ENCODE measurements at places on chromosomes 2 and 18. TPM values are rescaled to one million over a fixed set of nuclear protein-coding genes. Genes with fewer than 3 reads are reported as not detected.

DNA sequence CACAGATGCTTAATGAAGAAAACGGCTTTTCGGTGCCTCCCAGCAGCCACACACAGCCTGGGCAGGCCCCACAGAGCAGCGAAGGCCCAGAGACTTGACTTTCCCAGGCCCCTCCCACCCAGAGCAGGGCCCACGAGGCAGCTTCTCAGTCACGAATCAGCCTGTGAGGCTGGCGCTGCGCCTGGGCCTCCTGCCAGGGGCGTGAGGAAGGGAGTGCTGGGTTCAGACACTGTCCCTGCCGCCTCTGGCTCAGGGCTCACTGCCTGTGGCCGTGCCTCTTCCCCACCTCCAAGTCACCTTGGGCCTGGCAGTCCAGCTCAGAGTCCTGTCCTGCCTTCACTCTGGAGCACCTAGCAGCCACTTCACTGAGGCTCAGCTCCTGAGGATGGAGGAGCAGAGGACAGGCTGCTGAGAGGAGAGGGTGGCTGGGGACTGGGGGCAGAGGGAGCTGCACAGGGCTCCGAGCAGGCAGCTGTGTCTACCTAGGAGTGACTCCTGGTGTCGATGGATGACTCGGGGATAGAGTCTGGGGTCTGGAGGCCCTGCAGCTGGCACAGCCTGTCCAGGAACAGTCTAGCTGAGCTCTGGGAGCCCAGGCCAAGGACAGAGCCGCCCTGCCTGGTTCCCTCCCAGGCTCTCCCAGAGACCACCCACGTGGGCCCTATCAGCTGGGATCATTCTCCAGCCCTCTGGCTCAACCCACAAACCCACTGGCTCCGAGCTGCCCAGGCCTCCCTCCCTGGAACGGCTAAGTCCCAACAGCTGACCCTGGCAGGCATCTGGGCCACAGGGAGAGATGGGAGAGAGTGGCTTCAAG lies 36.4 kb upstream of the FOSL2 start:
- no peaks in the 10 kb centered on the region for H3K27me3 ChIP-seq
- peak overlapping the region; percentile 76 for H3K27ac ChIP-seq
- H3K4me1 ChIP-seq: peaks cover 14% of the 10 kb centered on the region
- DNase-seq: peak; percentile 90

- H3K36me3 ChIP-seq: no peaks in the 10 kb centered on the region
- no peaks in the 10 kb centered on the region for H3K4me1 ChIP-seq
- DNase-seq: no peak
- H3K27me3 ChIP-seq: no peaks in the 10 kb centered on the region
- no peak overlapping the region for H3K4me3 ChIP-seq
These were observed 13.6 kb downstream of the MRO start for GRCh38 chr18:50806208-50806616.

DNA sequence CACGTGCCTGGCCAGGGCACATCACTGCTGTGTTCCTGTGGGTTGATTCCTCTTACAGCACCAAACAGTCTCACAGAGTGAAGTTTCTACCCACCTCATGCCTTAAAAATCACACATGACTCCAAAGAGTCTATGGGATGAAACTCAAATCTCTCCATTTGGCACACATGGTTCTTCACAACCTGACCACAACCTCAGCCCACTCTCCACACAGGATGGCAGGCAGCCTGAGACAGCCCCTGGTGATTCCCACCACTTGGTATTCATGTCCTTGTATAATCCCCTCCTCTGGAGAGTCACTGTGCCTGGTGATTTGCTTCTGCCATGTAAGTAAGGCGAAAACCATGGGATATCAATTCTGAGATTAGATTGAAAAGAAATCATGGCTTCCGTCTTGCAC lies 46.2 kb downstream of the LBH start:
- H3K27ac ChIP-seq: no peak overlapping the region
- no peaks in the 10 kb centered on the region for H3K27me3 ChIP-seq
- H3K36me3 ChIP-seq: no peaks in the 10 kb centered on the region
- DNase-seq: no peak
- no peaks in the 10 kb centered on the region for H3K4me1 ChIP-seq
- no peak overlapping the region for H3K4me3 ChIP-seq

DNA sequence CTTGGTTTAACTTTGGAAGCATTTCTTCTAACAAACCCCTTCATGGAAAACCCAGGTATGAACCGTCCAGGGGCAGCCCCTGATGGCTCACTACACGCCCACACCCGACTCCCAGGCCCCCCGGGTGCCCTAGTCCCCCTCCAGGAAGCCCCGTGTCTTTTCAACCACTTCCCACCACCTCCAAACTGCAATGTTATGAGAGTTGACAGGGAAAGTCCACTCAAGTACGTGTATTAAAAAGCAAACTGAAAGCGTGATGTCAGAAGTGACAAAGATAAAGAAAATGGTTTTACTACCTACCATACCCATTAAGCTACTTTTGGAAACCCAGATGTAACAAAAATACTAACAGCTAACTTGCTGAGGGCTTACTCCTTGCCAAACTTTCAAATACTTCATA lies 51.5 kb downstream of the L3MBTL4 start:
- no peaks in the 10 kb centered on the region for H3K27me3 ChIP-seq
- H3K36me3 ChIP-seq: no peaks in the 10 kb centered on the region
- DNase-seq: no peak
- no peak overlapping the region for H3K4me3 ChIP-seq
- H3K4me1 ChIP-seq: no peaks in the 10 kb centered on the region

GRCh38 chr2:103991591-103991990 lies 862.3 kb upstream of the POU3F3 start:
- no peaks in the 10 kb centered on the region for H3K36me3 ChIP-seq
- H3K27ac ChIP-seq: no peak overlapping the region
- no peaks in the 10 kb centered on the region for H3K27me3 ChIP-seq
- no peaks in the 10 kb centered on the region for H3K4me1 ChIP-seq

GRCh38 chr2:186690786-186691185 lies 3.1 kb upstream of the FAM171B start:
- H3K4me1 ChIP-seq: no peaks in the 10 kb centered on the region
- H3K27me3 ChIP-seq: no peaks in the 10 kb centered on the region
- DNase-seq: no peak
- no peak overlapping the region for H3K4me3 ChIP-seq
- H3K36me3 ChIP-seq: no peaks in the 10 kb centered on the region

GRCh38 chr2:169732583-169733358 lies 861 bp upstream of the KLHL23 start:
- peak overlapping the region; percentile 47 for H3K4me3 ChIP-seq
- peak overlapping the region; percentile 88 for H3K27ac ChIP-seq
- no peak for DNase-seq
- H3K4me1 ChIP-seq: no peaks in the 10 kb centered on the region
- H3K36me3 ChIP-seq: no peaks in the 10 kb centered on the region

LYPD6 gene
- 0.29 TPM for total RNA-seq

GRCh38 chr2:230821261-230821990 lies 43.3 kb upstream of the ITM2C start:
- no peaks in the 10 kb centered on the region for H3K4me1 ChIP-seq
- H3K4me3 ChIP-seq: no peak overlapping the region
- DNase-seq: no peak

- no peaks in the 10 kb centered on the region for H3K27me3 ChIP-seq
- H3K4me3 ChIP-seq: no peak overlapping the region
- no peak for DNase-seq
- H3K36me3 ChIP-seq: no peaks in the 10 kb centered on the region
These were observed 14.8 kb downstream of the NPPC start for GRCh38 chr2:231911381-231911780.

GRCh38 chr2:102256276-102256675 lies 55.1 kb upstream of the IL1RL1 start:
- H3K4me1 ChIP-seq: no peaks in the 10 kb centered on the region
- no peak overlapping the region for H3K4me3 ChIP-seq
- H3K36me3 ChIP-seq: no peaks in the 10 kb centered on the region
- H3K27ac ChIP-seq: no peak overlapping the region
- H3K27me3 ChIP-seq: no peaks in the 10 kb centered on the region

ANKRD30B gene
- not detected for total RNA-seq

DNA sequence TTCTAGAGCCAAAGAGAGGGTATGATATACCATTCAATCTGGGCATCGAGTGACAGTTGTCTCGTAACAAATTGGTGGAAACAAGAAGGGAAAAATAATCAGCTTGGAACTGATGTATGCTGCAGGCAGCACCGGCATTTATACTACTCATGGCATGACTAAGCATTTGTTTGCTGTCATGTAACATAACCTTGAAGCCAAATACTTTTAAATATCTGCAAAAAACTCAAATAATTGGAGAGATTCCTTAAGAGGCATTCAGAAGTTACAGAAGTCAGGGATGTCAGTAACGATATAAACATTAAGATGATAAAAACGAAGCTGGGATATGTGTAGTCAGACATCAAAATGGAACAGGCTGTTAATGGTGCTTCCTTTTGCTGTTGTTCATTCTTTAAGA lies 157.3 kb upstream of the MMADHC start:
- H3K4me1 ChIP-seq: no peaks in the 10 kb centered on the region
- H3K36me3 ChIP-seq: no peaks in the 10 kb centered on the region
- DNase-seq: no peak
- no peaks in the 10 kb centered on the region for H3K27me3 ChIP-seq
- H3K27ac ChIP-seq: no peak overlapping the region

FAM110C gene
- 11.9 TPM for total RNA-seq

DNA sequence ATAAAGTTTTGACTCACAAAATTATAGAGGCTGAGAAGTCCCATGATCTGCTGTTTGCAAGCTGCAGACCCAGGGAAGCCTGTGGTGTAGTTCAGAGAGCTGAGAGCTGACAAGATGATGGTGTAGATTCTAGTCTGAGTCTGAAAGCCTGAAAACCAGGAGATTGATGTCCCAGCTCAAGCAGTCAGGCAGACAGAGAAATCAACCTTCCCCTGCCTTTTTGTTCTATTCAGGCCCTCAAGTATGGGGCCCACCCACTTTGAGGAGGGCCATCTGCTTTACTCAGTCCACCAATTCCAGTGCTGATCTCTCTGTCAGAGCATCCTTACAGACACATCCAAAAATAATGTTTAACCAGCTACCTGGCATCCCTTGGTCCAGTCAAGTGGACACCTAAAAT lies 479.6 kb downstream of the STK39 start:
- no peaks in the 10 kb centered on the region for H3K4me1 ChIP-seq
- H3K27me3 ChIP-seq: no peaks in the 10 kb centered on the region
- no peak overlapping the region for H3K27ac ChIP-seq

- H3K27ac ChIP-seq: no peak overlapping the region
- no peaks in the 10 kb centered on the region for H3K36me3 ChIP-seq
- H3K4me1 ChIP-seq: no peaks in the 10 kb centered on the region
- H3K4me3 ChIP-seq: no peak overlapping the region
- no peak for DNase-seq
- H3K27me3 ChIP-seq: no peaks in the 10 kb centered on the region
These were observed 115.4 kb upstream of the BCL2L11 start for GRCh38 chr2:111005307-111005706.

- peaks cover 3% of the 10 kb centered on the region for H3K4me1 ChIP-seq
- H3K27ac ChIP-seq: no peak overlapping the region
- no peak overlapping the region for H3K4me3 ChIP-seq
- no peaks in the 10 kb centered on the region for H3K27me3 ChIP-seq
- DNase-seq: no peak
These were observed 33.7 kb downstream of the YES1 start for GRCh38 chr18:778194-778927.

STEAP3 gene
- 4.7 TPM for total RNA-seq

GRCh38 chr2:110867078-110867477 lies 134.7 kb downstream of the ACOXL start:
- no peaks in the 10 kb centered on the region for H3K4me1 ChIP-seq
- no peak for DNase-seq
- H3K27ac ChIP-seq: no peak overlapping the region
- H3K27me3 ChIP-seq: no peaks in the 10 kb centered on the region

- no peak overlapping the region for H3K4me3 ChIP-seq
- H3K27me3 ChIP-seq: no peaks in the 10 kb centered on the region
- H3K36me3 ChIP-seq: no peaks in the 10 kb centered on the region
These were observed 150.8 kb downstream of the PXDN start for GRCh38 chr2:1593371-1594122.

APCDD1 gene
- 8.2 TPM for total RNA-seq

DNA sequence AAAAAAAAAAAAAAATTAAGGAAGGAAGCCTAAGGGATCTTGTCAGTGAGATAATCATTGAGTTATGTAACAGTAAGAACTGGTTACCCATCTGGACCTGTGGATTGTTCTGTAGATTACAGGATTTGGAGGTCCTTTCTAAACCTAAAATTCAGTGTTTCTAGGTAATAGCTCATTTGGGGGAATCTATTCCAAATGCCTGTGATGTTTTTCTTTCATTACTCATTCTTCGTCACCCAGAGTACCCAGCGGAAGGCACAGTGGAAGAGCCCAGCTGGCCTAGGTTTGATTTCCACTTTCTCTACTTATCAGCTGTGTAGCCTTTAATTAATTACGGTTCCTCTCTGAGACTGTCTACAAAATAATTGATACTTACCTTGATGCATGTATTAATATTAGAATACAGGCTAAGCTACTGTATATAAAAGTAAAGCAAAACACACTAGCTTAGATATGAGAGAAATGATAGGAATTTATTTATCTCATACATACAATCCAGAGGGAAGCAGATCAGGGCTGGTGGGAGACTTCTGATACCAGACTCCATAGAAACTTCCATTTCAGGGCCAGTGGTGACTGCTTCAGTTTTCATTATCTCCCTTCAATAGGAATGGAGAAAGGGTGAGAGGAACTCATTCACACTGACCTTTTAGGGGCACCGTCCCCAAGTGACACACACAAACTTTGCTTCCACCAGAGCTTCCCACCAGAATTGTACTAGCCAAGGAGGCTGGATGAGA lies 115.8 kb upstream of the NOSTRIN start:
- no peak overlapping the region for H3K27ac ChIP-seq
- no peaks in the 10 kb centered on the region for H3K36me3 ChIP-seq
- no peak for DNase-seq
- H3K27me3 ChIP-seq: no peaks in the 10 kb centered on the region

GRCh38 chr2:159573846-159574606 lies 42.3 kb downstream of the BAZ2B start:
- no peak overlapping the region for H3K4me3 ChIP-seq
- no peak overlapping the region for H3K27ac ChIP-seq
- peaks cover 6% of the 10 kb centered on the region for H3K4me1 ChIP-seq
- H3K36me3 ChIP-seq: no peaks in the 10 kb centered on the region
